ENCODE measurements at places on chromosomes 16 and 17.
A peak's percentile ranks its signal among the peaks of the same experiment; 100 is the strongest.

GRCh38 chr17:10737168-10737622 lies 7.4 kb upstream of the TMEM220 start:
- peak; percentile 7 for DNase-seq

GRCh38 chr17:80474231-80474960 lies 2.0 kb downstream of the NPTX1 start:
- DNase-seq, result no peak

DNA sequence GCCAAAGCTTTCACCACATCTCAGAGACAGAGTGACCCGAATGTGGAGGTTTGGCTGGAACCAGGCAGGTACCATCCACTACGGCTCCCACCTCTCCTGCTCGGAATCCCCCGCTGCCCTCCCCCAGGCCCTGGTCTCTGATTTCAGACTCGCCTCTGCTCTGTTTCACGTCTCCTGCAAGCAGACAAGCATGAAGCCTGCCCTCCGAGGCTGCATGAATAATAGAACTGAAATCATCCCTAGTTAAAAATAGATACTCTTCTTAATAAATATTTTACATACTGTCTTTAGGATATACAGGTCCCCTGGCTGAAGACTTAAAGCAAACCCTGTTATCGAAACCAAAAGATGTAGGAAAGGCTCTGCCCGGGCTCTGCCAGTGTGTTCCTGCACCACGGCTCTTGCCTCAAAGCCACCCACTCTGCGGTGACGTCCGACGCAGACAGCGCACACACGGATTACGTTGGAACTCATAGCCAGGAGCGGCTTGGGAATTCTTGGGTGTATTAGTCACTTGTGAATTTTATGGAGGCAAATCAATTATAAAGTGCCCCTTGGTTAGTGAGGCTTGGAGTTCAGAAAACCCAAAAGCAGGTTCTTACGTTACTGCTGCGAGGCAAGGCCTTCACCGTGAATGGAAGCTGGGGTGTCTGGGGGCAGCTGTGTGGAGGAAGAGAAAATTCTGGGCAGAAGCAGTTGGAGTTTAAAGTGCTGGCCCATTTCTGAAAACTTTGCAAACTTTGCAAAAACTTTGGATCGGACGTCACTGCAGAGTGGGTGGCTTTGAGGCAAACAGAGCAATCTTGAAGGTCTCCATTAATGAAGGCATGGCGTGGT lies 25.6 kb upstream of the NPTX1 start:
- no peak for DNase-seq

- DNase-seq, result no peak
Measured at GRCh38 chr16:18039931-18040330, 296.6 kb downstream of the NPIPA8 start.

- peak; percentile 9 for DNase-seq
Measured at GRCh38 chr17:48541036-48541576, 3.8 kb downstream of the HOXB2 start.

DNA sequence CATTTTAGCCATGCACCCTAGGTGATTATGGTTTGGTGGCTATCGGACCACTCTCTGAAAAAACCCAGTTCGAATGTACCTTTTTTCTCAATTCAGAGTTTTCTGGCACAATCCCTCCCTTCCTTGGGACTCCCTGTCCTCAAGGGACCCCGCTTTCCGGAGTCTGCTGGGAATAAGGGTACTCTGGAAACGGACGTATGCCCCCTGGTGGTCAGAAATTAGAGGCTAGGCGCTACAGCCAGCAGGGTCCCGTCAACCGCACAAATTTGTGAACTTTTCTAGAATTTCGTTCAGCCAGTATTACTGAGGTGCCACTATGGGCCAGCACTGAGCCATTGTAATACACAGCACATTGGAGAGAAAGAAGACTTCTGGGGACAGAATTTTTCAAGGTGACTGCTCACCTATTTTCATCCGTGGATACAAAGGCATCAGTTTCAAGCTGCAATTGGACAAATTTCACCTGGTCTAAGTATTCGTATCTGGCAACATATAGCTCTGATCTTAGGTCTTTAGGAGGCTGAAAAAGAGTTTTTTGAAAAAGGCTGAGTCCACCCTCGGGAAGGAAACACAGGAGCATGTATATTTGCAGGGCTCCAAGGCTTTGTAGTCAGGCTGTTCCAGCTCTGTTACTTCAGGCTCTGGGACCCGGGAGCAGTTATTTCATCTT lies 27.1 kb upstream of the CRYBA1 start:
- DNase-seq, result peak; percentile 71

- no peak for DNase-seq
Measured at GRCh38 chr17:57593739-57594462, 151.2 kb downstream of the CCDC182 start.

DNA sequence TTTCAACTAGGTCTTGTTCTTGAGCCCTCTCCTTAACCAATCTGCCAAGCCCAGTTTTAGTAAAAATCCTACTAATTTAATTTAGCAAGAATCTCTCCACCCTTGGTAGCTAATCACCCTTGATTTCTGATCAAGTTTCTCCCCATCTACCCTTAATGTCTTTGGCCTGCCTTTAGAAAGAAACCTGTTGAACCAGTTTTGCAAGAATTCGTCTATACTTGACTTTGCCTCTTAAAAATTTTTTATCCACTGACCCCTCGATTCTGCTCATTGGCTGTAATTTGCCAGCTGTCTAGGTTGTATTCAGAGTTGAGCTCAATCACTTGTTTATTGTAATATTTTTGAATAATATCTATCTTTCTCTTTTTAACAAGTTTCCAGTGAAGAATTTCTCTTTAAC lies 1138.5 kb downstream of the CDH11 start:
- DNase-seq, result no peak

GRCh38 chr16:23952128-23952970 lies 116.6 kb downstream of the PRKCB start:
- peak; percentile 33 for DNase-seq

GRCh38 chr17:78113804-78114785 lies 14.5 kb downstream of the TMC6 start:
- DNase-seq, result peak; percentile 37

GRCh38 chr17:46151762-46152161 lies 41.5 kb downstream of the KANSL1 start:
- DNase-seq, result no peak

DNA sequence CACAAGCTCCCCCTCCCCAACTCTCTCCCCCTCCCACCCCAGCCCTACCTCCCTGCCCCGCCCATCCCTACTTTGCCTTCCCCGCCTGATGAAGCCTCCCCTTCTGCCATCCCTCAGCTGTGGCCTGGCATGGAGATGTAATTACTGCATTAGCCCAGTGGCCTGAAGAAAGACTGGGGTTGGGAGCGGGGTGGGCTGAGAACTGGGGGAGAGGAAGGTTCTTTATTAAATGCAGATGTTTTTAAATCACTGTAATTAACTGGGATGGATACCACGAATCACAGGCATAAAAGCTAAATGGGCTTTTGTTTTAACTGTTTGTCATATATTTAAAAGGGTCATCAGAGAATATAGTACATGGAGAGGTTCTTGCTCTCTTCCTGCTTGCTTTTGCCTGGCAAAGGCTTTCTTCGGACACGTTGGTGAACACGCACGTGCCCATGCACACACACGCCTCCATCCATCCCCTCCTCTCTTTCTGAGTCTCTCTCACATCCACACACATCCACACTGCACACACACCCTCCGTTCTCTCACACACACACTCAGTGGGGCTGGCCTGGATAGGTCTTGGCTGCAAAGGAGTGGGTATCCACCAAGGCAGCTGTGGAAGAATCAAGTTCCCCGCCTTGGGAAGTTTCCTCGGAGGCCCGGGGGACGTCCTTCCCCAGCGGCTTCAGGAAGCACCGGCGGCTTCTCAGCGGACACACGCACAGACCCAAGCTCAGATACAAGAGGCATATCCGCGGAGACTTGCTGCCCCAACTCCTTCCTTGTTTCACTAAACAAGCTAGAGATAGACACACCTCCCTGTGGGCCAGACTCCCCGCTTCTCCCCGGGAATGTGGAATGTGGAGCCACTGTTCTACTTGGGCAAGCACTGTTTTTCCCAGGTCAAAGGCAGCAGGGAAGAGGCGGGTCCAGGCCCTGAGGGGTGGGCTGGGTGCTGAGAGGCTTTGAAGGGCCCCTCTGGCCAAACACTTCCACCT lies 27.4 kb upstream of the TNRC6C start:
- no peak for DNase-seq

DNA sequence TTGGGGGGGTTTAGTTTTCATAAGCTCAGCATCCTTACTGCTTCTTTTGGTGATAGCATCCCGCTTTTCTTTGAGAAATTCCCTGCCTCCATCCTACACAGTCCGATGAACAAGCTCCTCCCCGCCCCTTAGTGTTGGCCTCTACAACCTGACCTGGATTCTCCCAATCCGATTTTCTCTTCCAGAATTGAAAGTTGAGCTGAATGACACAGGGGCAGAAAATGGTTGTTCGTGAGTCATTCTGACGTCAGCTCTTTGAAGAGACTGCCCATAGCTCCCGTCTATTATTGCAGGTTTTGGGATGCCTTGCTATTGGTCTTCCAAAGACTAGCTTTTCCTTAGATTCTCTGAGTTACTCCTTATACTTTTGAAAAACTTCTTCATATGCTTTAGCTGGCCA lies 279.7 kb downstream of the SLC39A11 start:
- no peak for DNase-seq

DNA sequence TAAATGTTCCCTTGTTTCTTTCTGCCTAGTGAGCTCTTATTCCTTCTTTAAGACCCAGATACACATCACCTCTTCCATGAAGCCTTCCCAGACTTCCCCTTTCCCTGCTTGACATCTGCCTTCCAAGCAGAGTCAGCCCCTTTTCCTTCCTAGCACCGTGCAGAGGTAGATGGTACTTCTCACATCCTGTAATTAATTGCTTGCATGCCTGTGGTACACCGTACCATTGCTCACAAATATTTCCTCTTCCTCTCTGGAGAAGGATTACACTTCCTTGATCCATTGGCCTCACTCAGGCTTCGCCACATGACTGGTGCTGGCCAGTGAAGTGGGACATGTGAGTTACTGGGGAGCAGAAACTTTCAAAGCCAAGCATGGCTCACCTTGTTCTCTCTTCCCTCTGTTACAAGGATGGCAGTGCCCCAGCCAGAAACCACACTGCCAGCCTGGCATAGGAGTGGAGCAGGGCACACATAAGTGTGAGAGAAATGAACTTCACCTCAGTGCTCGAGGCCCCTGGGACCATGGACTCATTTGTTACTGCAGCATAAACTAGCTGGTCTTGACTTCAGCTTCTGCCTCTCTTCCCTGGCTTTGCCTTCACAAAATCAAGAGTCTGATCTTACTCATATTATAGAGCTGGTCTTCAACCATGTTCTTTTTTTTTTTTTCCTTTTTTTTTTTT lies 44.0 kb downstream of the SOST start:
- DNase-seq, result no peak

GRCh38 chr17:39194089-39194984 lies 3.1 kb downstream of the CACNB1 start:
- no peak for DNase-seq

GRCh38 chr17:62882878-62883277 lies 74.8 kb upstream of the MARCHF10 start:
- DNase-seq, result no peak

DNA sequence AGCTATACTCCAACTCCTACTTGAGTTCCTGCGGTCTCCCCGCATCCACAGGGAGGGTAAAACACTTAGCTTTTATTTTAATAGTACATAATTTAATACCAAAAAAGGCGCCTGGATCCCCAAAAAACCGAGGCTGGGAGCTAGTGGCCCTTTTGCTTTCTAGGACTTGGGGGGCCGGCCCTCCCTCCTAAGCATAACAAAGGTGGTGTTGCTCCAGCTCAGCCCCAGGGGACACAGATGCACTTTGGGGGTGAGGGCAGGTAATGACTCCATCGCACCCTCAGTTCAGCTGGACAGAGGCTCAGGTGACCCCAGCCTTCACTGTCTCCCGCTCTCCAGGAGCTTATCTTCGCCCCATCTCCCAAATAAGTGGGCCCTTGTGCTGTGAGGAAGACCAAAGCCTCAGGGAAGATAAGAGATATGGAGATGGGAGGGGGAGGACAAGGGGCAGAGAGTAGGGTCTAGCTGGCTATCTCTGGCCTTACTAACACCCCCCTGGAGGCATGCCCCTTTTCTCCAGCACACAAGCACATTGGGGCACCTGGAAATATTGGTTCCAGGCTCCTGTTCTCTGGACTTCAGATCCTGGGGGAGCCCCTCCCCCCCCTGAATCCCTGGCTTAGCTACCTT lies 2.8 kb upstream of the NHERF1 start:
- DNase-seq, result no peak

DNA sequence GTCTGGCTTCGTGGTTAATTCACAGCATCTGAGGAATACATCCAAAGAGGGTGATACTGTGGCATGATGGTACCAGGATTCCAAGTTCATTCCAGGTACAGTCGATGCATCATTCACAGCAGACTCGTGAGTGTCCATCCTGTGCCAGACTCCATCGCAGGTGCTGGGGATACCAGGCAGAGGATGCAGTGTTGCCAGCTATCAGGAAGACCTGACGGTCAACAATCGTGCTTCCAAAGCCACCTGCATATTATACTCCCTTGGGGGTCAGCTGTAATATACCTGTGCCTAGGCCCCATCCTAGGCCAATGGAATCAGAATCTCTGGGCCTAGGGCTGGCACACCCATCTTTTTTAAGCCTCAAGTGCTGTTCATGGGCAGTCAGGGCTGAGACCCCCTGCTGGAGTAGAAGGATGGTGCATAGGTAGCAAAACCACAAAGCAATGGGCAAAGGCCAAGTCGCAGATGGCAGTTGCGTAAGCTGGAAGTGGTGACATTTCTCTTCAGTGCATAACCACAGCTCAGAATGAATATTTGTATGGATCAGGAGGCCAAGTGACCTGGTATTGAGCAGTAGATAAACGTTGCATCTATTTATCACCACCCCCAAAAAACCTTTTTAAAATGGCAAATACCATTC lies 42.9 kb upstream of the C16orf78 start:
- no peak for DNase-seq

- DNase-seq, result no peak
Measured at GRCh38 chr16:77085981-77086380, 105.0 kb upstream of the MON1B start.

- DNase-seq, result no peak
Measured at GRCh38 chr17:57309479-57309878, 53.2 kb downstream of the MSI2 start.

DNA sequence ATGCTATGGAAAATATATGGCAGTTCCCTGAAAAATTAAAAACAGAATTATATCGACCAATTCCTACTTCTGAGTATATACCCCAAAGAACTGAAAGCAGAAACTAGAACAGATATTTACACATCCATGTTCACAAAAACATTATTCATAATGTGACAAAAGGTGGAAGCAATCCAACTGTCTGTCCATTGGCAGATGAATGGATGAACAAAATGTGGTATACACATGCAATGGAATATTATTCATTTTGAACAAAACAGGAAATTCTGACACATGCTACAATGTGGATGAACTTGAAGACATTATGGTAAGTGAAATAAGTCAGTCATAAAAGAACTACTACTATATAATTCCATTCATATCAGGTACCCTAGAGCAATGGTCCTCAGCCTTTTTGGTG lies 263.5 kb upstream of the AXIN2 start:
- DNase-seq, result no peak

GRCh38 chr16:17432901-17433576 lies 37.7 kb downstream of the XYLT1 start:
- DNase-seq, result no peak

DNA sequence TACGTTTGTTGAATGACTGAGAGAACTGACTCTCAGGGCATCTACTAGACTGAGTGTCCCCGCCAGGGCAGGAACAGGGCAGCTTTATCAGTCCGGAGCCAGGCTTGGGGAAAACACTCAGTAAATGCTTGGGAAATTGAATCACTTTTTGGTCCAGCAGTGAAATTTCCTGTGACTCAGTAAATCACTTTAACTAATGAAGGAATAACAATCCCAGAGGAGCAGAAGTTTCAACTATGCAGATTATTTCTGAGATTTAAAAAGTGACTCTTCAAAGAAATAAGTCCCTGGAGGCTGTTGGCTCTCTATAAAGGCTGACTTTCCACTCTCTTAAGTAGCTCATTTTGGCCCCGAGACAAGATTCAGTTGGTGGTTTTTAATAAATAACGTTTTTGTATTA lies 101.8 kb downstream of the FOXL1 start:
- no peak for DNase-seq

Data from activated naive CD4-positive, alpha-beta T cell treated with Interleukin-2 at 50 U/mL for 16 hours (primary cell).